ENCODE measurements at places on chromosomes 6 and 20.

- no peak for DNase-seq
These were observed 119.9 kb upstream of the ASCC3 start for GRCh38 chr6:101001012-101001411.

DNA sequence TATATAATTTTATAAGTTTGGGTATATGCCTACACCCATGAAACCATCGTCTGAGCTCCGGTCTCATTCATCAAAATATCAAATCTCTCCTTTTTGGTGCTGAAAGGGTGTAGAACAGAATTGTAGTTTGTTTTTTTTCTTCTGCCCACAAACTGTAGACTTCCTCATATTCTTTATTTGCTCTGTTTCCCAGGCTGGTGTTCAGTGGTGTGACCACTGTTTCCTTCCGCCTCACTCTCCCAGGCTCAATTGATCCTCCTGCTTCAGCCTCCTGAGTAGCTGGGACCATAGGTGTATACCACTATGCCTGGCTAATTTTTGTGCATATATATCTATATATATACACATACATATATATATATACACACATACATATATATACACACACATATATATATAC is 139.6 kb upstream of the HCRTR2 start:
- no peak for DNase-seq

DNA sequence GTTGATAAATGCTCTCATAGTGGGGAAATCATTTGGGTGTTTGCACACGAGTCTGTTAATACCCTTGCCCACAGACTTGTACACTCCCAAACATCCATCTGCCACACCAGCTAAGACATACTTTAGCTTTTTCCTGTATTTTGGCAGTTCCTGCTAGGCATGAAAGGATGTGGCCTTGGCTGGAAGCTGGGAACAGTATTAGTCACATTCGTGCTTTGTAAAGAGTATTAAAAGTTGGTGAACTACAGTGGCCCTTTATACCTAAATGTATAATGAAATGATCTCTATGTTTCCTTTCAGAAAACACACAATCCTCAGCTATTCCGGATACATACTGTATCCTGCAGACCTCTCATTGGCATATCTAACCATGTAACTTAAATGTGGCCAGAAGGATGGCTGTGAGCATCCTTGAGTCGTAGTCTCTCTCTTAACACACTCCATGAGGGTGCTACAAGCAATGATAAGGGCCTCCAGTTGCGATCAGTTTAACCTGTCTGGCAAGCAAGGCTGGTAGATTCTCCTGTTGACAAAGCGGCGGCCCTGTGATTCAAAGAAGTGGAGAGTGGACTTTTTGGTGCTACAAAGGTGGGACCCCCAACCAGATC is 1.5 kb downstream of the LEMD2 start:
- no peak for DNase-seq

GRCh38 chr6:56101141-56101553 is 146.2 kb downstream of the COL21A1 start:
- DNase-seq: no peak

- no peak for DNase-seq
These were observed 272.2 kb upstream of the FLRT3 start for GRCh38 chr20:14609328-14610221.

DNA sequence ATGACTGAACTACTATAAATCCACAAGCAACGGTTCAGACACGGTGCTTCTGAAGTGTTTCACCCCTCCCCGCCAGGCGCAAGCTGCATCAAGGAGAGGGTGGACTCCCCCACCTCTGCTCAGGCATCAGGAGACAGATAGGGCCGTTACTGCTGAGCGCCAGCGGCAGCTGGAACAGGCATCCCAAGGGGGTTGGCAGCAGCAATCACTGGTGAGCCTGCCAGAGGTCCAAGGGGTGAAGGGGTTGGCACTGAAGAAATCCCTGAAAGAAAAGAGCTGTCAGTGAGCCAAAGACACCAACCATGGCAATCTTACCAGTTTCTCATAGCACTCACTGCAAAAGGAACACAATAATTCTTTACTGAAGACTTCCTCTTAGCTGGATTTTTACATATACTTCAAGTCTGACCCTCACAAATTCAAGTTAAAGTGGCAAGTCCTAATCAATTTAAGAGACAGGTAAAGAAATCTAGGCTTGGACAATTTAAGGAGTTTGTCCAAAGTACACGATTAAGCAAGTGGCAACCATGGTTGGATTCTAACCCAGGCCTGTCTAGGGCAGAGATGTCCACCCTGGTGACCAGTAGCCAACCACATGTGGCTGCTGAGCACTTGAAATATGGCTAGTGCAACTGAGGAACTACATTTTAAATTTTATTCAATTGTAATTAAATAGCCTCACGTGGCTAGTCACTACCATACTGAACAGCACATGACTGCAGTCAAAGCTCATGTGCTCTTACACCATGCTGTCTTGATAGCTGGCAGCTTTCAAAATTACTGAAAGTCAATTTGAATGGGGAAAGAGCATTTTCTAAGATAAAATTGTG is 21.7 kb upstream of the TBC1D20 start:
- no peak for DNase-seq

DNA sequence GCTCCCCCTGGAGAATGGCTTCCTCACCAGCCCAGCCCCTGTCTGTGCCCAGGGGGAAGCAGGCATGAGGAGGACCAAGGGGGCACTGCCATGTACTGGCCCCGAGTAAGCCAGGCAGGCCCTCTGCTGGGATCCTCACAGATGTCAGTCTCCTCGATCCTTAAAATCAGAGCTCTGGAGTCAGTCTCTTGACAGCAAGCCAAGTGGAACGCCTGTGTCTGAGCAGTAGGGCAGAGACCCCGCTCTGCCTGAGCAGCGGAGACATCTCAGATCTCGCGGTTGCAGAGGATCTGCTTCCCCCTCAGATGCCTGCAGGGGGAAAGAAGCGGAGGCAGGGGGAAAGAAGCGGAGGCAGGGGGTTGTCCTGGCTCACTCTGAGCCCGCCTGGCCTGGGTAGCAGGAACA is 92.6 kb downstream of the SNX5 start:
- no peak for DNase-seq

GRCh38 chr6:167703347-167703746 is 123.4 kb upstream of the AFDN start:
- no peak for DNase-seq

- no peak for DNase-seq
These were observed 202.2 kb upstream of the PCSK2 start for GRCh38 chr20:17024513-17025119.

DNA sequence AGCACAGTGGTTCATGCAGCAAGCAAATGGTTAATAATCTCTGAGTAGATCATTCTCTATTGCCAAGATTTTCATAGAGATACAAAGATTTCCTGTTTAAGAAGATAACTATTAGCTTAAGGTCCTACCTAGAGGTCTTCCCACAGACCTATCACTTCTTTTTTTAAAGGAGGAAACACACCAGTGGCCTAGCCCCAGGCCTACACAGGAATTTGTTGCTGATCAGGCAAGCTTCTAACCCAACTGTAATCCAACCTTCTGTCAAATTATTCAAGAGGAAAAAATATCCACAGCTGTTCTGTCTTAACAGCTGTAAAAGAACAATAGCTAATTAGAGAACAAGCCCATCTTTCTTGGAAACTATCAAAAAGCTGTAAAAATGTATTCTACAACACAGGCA is 332.8 kb downstream of the BTBD9 start:
- no peak for DNase-seq

DNA sequence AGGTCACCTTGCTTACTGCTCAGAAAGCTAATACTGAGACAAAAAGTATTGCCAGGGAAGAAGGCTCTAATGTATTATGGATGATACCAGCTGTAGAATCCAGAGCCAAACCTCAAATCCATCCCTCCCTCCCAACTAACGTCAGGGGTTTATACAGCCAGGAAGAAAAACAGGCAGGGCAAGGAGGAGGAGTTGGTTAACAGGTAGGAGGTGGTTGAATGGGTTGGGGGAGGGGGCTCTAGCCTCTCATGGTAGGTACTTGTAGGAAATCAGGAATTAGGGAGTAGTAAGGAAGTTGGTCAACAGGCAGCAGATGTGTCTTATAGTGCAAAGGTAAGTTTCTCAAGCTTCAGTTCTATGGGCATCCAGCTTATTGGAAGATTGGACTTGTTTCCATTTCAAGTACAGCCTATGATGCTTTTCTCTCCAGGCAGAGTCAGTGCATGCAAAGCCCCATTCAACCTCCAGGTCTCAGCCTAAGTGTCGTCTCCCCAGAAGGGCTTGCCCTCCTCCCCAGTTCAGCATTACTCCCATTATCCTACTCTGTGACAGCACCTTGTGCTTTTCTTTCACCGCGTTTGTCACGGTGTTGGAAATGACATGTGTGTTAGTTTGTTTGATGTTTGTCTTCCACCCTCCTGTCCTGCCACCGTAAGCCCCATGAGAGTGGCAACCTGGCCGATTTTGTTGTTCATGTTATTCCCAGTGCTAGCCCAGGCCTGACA is 38.1 kb downstream of the PNLDC1 start:
- DNase-seq: no peak

DNA sequence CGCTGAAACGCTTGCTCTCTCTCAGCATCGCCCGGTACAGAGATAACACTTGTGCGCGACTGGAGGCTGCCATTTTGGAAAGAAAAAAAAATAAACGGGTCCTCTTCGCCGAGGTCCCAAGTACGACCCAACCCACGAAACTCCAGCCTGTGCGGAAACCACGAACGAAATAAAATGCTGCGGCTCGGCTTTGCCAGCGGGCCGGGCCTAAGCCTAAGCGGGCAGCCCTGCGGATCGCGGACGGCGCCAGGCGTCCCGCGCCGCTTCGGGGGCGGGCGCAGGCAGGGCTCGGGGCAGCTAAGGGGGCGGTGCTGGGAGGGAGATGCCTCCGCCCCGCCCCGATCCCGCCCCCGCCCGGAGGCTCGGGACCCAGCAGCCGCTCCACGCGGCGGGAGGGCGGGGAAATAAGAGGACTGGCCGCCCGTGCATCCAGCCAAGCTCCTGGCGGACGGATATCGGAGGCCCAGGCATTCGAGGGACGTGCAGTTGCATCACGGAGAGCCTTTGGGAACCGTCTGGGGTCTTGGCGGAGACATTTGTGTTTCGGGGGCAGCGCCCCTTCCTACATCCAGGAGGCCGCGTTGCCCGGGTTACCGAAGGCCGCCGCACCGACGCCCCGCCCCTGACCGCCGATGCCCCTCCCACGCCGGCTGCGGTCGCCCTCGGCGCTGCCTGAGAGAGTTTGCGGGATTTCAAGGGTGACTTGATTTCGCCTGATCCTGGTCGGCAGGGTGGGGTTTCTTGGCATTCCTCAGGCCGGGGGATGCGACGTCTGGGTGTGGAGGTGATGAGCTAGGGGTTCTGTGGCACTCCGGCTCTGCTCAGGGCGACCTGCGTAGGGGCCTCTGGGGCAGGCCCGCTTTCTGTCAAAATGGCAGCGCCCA is at the start of the genes FARS2 and LYRM4:
Gene FARS2 (plus strand): TSS at position 853 of the 884 bp plus-strand sequence.
Gene LYRM4 (minus strand): TSS at position 290 of the 884 bp plus-strand sequence. CDS start 217 bp downstream, at position 73.
- DNase-seq: peak; percentile 96

- no peak for DNase-seq
These were observed 90.9 kb downstream of the PRND start for GRCh38 chr20:4812641-4813075.

DNA sequence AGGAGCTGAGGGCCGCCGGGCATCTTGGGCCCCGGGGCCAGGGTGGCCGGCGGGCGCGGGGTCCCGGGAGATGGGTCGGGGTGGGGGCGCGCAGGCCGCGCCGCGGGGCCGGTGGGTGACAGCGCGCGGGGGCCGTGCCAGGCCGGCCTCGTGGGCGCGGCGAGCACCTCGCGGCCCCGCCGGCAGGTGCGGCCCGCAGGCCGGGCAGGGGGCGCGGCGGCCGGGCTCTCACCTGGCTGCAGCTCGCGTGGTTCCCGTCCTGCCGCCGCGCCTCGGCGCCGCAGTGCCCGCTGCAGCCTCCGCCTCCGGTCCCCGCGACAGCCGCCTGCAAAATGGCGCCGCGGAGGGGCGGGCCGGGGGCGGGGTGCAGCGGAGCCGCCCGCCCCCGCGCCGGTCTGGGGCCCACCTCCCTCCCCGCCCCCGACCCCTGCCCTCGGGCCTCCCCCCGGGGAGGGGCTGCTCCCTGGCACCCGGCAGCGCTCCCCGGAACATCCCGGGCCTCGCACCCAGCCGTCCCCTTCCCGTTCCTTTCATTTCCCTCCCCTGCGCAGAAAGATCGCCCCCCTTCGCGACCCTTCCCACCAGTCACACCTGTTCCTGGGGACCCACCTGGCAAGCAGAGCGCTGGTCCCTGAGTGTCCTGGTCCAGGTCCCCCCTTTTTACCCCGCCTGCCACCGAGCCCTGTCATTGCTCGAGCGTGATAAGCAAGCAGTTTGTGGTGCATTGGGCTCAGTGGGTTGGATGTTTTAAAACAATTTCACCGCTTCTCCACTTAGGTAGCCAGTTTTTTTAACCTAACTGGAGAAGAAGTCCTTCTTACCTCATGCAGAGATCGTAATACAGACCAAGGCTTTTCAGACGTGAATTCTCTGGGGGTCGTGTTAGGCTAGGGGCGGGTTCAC is at the start of gene SLC23A2:
Gene SLC23A2 (minus strand): TSS at position 337 of the 903 bp plus-strand sequence. CDS start 68,948 bp downstream, outside the sequence.
- peak; percentile 62 for DNase-seq

- no peak for DNase-seq
These were observed 39.0 kb upstream of the HBS1L start for GRCh38 chr6:135093578-135093977.

DNA sequence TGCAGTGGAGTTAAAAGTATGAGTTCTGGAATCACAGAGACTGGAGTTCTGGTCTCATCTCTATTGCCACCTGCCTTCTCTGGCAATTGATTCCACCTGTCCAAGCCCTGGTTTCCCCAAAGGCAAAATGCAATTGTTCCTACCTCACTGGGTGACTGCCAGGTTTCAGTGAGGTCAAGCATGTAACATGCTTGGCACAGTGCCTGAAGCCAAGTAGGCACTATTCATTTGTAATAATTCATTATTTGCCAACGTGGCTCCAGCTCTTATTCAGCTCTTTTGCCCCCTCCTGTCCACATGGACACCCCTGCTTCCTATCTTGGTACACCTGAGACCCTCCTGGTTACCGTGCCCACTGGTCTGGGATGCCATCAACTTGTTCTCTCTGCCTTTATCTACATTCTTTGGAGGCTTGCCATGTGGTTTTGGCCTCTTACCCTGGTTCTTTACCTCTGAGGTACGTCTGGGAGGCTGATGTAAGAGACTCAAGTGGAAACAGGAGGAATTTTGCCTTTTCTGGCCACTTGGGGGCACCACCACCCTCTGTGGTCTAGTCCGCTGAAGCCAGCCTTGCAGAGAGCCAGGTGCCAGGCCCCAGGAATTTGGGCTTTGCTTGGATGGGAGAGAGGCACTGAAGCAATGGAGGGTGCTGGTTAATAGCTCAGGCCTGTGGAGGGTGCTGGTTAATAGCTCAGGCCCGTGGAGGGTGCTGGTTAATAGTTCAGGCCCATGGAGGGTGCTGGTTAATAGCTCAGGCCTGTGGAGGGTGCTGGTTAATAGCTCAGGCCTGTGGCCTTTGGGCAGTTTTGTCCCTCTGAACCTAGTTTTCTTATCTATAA is 1.7 kb downstream of the KCNK15 start:
- no peak for DNase-seq

- DNase-seq: no peak
These were observed 46.6 kb downstream of the NOL4L start for GRCh38 chr20:32538526-32538939.
